ENCODE measurements at places on chromosomes 5 and 9.

DNA sequence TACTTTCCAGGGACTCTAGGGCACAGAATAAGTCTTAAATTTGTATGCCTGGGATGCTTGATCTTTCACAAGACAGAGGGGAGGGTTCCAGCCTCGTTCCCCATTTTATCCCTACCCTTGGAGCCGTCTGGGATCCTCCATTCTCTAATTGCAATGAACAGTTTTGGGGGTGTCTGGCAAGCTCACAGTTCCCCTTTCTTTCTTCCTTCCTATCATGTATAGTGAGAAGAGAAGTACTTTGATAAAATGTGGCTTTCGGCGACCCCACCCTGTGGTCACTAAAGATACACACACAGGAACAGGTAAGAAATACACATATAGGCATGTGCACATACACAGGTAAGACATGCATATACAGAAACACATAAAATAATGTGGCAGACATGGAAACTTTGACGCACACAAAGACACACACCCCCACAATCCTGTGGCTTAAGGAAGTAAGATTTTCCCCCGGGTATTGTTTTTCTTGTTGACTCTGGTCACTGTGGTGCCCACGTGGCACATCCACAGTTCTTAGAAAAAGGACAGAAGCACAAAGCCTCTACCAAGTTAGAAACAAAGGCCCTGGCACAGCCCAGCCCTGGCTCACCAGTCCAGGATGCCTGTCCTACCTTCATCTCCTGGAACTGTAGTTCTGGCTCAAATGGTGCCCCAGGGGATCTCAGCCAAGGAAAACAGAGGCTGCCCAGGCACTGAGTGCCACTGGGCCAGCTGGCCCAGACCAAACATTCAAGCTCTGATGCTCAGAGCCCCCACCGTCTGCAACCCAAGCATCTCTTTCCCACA lies 6.3 kb upstream of the SMU1 start:
- DNase-seq = no peak

GRCh38 chr9:86943201-86944113 lies 3.8 kb downstream of the GAS1 start:
- DNase-seq = peak; percentile 65

DNA sequence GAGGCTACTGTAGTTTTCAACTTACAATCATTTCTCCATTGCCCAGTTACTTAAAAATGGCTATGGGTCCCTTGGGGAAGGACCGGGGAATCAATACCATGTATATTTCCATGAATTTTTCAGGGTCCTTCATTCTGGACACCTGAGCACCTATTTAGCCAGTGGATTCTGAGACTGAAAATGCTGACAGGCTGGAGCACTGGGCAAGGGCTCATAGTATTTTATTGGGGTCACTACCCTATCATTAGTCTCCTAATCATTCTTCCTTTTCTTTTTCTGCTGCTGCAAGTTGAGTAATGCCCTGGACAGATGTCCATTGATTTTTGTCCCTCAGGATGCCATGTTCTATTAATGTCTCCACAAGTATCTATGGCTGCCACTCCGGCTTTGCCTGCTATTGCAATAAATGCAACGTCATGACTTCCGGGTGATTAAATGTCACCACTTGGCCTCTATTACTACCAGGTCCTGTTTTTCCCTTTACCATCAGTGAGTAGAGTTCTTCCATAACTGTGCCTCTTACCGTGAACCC lies 279.3 kb upstream of the FBXL7 start:
- no peak for DNase-seq

DNA sequence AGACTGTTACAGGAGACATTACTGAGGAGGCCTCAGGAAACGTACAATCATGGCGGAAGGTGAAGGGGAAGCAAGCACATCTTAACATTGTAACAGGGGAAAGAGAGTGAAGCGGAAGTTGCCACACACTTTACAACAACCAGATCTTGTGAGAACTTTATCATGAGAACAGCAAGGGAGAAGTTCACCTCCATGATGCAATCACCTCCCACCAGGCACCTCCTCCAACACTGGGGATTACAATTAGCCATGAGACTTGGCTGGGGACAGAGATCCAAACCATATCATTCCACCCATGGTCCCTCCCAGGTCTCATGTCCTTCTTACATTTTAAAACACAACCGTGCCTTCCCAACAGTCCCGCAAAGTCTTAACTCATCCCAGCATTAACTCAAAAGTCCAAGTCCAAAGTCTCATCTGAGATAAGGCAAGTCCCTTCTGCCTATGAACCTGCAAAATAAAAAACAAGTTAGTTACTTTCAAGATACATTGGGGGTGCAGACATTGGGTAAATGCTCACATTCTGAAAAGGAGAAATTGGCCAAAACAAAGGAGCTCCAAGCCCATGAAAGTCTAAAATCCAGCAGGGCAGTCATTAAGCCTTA lies 138.3 kb downstream of the TMEM161B start:
- no peak for DNase-seq

GRCh38 chr5:83104021-83104420 lies 26.7 kb downstream of the XRCC4 start:
- no peak for DNase-seq

DNA sequence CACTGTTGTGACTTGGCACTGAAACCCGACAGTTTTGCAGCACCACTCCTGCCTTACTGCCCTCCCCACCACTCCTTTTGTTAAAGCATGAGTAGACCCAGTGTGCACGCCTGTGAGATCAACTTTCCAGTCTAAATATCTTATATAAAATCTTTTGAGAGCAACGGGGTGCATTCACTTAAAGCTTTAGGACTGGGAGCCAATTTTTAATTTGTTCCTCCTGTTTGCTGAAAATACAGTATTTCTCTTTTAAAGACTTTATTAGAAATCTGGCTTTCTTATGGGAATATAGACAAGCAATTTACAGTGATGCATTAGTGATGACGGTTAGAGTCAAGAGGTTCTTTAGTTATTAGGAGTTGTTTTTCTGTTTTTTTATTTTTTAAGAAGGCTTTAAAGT lies 397.5 kb downstream of the TMEM167A start:
- DNase-seq = peak; percentile 52

GRCh38 chr9:37302277-37302676 lies 120.2 kb upstream of the GRHPR start:
- no peak for DNase-seq

GRCh38 chr5:100406640-100407039 lies 128.5 kb upstream of the FAM174A start:
- no peak for DNase-seq

DNA sequence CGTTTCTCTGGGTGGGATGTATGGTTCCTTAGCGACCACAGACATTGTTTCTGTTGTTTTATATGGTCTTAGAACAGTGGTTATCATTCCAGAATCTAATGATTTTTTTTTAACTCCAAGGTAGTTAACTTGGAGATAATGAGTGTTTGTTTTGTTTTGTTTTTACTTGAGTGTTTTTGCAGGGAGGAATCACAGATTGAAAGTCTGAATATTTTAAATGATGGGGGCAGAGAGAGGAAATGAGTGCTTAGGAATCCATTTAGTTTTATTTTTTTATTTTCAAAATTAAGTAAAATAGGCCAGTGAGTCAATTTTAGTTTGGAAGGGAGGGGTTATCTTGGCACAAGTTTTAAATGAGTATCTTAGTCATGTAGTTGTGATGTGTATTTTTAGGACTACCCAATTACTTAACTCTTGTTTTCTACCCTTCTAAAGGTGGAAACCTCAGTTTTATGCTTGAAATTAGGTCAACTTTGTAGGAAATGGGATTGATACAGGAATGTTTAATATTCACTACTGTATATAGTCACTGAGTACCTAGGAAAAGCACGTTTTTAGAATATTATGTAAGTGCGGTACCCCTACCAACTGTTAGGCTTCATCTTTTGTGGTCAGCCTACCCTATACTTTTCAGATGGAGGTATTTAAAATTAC lies 2.0 kb downstream of the UBE2R2 start:
- no peak for DNase-seq

DNA sequence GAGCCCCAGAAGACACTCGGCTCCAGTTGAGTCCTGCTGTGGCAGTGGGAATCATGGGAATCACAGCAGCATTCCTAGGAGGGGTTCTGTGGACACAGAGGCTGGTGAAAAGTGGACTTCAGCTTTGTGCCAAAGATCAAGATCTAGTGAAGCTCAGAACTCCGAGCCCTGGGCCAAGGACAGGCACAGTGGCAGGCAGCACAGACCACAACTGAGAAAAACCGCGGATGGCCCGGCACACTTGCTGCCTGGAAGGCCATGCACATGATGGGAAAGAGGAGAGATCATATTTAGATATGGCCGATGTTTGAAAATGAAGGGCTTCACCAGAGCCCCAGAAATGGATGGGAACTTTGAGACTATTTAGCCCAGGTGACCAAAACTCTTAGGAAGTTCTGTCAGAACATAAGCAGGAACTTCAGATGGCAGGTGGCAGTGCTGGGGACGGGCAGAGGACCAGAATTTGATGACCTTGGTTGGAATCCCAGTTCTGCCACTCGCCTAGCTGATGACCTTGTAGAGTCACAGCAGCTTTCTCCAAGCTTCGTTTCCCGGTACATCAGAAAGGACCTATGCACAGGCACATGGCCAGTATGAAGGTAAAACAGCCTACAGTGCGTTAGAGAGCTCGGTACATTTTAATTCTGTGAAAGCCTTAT lies 18.0 kb downstream of the BARHL1 start:
- no peak for DNase-seq

- no peak for DNase-seq
Observed at GRCh38 chr9:4939118-4939561, 45.9 kb upstream of the JAK2 start.

DNA sequence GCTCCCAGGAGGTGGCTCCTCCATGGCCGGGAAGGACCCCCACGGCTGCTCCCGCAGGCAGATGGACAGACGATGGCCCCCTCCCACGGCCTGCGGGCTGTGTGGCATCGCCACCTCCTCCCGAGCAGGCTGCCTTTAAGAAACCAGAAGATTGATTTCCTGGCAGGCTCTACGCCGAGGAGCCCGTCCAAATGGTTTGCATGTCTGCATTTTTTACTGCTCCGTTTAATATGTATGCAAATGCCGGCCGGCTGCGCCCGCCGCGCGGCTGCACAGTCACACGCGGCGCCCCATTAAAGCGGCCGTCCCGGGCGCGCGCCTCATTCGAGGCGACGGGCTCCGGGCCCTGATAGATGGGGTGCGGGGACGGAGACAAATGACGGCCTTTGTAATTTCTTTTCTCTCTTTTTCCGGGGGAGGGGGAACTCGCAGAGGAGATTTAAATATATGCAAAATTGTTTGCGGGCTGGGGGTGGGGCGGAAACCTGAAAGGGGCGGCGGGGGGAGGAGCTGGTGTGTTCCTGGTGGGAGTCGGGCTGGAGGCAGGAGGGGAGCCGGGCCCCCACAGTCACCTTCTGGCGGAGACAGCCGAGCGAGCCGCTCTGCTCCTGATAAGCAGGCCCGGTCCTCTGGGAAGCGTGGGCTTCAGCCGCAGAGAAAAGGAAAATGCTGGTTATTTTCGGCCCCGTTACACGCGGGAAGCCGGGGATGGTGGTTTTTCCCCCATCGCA lies 158.7 kb upstream of the IER5L start:
- DNase-seq = no peak

- DNase-seq = no peak
Observed at GRCh38 chr9:92100237-92100911, 14.8 kb downstream of the SPTLC1 start.

DNA sequence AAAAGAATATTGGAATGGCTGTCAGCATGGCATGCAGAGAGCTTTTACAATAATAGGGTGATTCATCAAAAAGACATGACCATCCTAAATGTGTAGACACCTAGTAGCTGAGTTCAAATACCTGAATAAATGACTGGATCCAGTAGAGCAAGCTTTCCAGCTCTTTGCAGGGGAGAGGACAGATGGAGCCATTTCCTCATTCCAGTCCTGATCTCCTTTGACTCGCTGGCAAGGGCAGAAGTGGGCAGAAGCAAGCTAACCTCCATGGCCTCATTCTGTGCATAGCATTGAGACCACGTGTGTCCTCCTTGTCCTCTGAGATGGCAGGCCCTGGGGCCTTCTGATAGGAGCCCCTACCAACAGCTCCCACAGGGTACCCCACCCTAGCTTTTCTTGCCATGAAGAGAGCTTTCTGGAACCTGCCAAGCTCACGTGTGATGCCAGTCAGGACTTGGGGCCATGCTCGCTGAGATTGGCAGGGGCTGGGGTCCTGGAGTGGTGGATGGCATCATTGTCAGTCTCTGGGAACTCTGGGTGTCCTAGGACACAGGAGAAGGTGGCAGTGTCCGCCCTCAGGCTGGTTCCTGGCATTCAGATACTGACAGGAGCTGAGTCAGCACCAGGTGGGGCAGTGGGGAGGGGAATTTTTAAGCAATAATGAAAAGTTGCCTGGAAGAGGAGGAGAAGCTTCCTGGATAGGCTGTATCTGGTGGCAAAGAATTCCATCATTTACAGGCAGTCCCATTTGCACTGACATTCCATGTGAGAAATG lies 33.6 kb downstream of the WWC1 start:
- DNase-seq = no peak

GRCh38 chr9:137077758-137078693 lies 709 bp downstream of the UAP1L1 start:
- no peak for DNase-seq

DNA sequence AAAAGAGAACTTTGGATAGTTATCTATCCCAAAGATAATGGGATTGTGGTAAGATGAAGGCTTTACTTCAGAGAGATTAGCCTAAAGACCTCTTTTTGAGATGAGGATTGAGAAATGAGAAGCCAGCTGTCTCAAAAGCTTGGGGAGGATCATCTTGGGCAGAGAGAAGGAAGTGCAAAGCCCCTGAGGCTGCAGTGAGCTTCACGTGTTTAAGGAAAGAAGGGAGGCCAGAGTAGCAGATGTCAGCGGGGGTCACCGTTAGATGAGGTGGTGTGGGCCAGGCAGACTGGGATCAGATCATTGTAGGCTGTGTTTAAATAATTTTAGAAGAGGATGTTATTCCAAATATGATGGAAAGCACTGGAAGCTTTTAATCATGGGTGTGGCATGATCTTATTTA lies 270.1 kb downstream of the ARHGEF28 start:
- DNase-seq = no peak

GRCh38 chr5:176908675-176909368 lies 9.7 kb upstream of the HK3 start:
- no peak for DNase-seq

- DNase-seq = no peak
Observed at GRCh38 chr5:56520986-56521730, 288.0 kb upstream of the ANKRD55 start.

DNA sequence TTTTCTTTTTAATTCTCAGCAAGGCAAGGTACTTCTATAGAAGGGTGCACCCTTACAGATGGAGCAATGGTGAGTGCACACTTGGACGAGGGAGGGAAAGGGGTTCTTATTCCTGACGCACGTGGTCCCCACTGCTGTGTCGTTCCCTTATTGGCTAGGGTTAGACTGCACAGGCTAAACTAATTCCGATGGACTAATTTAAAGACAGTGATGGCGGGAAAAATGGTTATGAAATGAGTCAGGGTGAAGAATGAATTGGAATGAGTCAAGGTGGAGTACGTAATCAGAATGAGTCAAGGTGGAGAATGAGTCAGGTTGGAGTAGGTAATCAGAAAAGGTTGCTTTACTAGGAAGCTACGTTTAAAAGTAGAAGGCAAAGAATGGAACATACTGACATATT lies 2.1 kb upstream of the HMGCS1 start:
- DNase-seq = no peak

- DNase-seq = no peak
Observed at GRCh38 chr5:131496400-131496713, 138.7 kb downstream of the RAPGEF6 start.

All from hindlimb muscle (tissue), 1 donor.